ENCODE measurements at places on chromosomes 7 and 10. TPM values are rescaled to one million over a fixed set of nuclear protein-coding genes. Genes with fewer than 3 reads are reported as not detected.

Gene SFTPD
- total RNA-seq = 1.5 TPM

Gene CALML5
- total RNA-seq = not detected

- no peak overlapping the region for H3K4me3 ChIP-seq
- no peaks in the 10 kb centered on the region for H3K27me3 ChIP-seq
- no peak overlapping the region for H3K27ac ChIP-seq
- DNase-seq = no peak
- no peaks in the 10 kb centered on the region for H3K36me3 ChIP-seq
- no peaks in the 10 kb centered on the region for H3K4me1 ChIP-seq
These were observed 31.2 kb downstream of the LRRC4 start for GRCh38 chr7:128000048-128000447.

Gene PCGF6
- 4.6 TPM for total RNA-seq

Gene TMEM184A
- total RNA-seq = 15.2 TPM

GRCh38 chr10:5509236-5509635 lies 9.9 kb upstream of the CALML5 start:
- DNase-seq = peak; percentile 23
- no peaks in the 10 kb centered on the region for H3K36me3 ChIP-seq
- peaks cover 6% of the 10 kb centered on the region for H3K4me1 ChIP-seq
- no peak overlapping the region for H3K4me3 ChIP-seq

- H3K4me3 ChIP-seq = no peak overlapping the region
- no peak for DNase-seq
- no peak overlapping the region for H3K27ac ChIP-seq
- H3K36me3 ChIP-seq = no peaks in the 10 kb centered on the region
- no peaks in the 10 kb centered on the region for H3K4me1 ChIP-seq
These were observed 20.1 kb downstream of the LRRC20 start for GRCh38 chr10:70362328-70362727.

DNA sequence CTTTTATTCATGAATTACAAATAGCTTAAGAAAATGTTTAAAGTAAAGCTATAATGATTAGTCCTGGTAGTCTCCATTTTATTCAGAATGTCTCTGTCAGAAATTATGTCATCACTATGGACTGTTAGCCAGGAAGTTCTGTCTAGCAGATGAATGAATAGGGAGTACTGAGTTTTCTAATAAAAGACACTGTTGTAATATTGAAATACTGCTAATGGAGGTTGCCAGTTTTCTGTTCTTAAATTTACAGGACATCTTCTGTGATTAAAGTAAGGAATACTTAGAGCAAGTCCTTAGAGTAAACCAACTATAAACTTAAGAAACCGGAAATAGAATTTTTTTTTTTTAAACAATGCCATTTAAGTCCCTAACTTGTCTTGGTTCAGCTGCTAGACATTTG lies 309.8 kb downstream of the ADK start:
- H3K27ac ChIP-seq = no peak overlapping the region
- H3K27me3 ChIP-seq = no peaks in the 10 kb centered on the region
- no peak for DNase-seq
- H3K4me3 ChIP-seq = no peak overlapping the region
- H3K4me1 ChIP-seq = no peaks in the 10 kb centered on the region
- no peaks in the 10 kb centered on the region for H3K36me3 ChIP-seq

Gene SLC18A2
- 0.57 TPM for total RNA-seq

DNA sequence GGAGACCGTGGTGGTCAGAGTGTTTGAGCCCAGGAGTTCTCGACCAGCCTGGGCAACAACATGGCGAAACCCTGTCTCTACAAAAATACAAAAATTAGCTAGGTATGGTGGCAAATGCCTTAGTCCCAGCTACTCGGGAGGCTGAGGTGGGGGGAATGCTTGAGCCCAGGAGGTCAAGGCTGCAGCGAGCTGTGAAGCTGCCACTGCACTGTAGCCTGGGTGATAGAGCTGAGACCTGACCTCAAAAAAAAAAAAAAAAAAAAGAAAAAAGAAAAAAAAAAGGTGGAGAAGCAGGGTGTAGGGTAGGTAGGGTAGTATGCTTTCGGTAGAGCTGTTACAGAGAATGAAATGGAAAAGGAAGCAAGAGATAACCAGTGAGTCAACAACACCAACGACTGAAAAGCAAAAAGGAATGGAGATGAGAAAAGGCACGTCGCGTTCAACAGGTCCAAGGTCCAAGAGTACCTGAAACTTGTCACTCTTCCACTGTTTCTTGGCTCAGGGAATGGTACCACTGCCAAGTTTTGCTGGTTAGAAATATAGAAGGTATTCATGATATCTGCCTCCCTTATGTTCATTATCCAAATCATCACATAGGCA lies 4.3 kb upstream of the RSBN1L start:
- peaks cover 12% of the 10 kb centered on the region for H3K4me1 ChIP-seq
- H3K27me3 ChIP-seq = no peaks in the 10 kb centered on the region
- peak overlapping the region; percentile 38 for H3K27ac ChIP-seq
- no peak overlapping the region for H3K4me3 ChIP-seq
- H3K36me3 ChIP-seq = no peaks in the 10 kb centered on the region
- DNase-seq = no peak

DNA sequence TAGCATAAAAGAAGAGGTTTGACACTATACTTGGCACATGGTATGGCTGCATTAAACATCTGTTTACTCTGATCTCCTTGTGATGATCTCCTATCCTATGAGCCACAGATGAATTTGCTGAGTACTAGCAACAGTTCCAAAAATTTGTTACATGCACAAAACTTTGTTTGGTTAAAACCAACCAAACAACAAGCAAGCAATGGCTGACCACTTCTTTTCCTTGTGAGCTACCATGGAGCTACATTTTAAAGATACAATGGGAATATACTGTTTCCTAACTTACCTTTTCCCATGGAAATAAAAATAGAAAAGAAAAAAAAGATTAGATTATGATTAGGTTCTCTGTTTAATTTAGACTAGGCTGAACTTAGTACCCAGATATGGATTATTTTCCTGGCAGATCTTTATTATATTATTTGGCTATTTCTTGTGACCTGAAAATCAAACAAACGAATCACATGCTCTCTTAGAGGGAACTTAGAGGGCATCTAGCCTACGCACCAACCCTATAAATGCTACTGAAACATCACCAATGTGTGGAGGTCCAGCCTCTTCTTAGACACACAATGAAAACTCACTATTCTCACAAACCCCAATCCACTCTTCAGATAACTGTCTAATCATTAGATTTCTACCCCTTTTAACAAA lies 80.1 kb upstream of the FAM133B start:
- H3K4me1 ChIP-seq = peaks cover 9% of the 10 kb centered on the region
- H3K27ac ChIP-seq = no peak overlapping the region
- no peak overlapping the region for H3K4me3 ChIP-seq
- no peak for DNase-seq
- H3K36me3 ChIP-seq = no peaks in the 10 kb centered on the region

DNA sequence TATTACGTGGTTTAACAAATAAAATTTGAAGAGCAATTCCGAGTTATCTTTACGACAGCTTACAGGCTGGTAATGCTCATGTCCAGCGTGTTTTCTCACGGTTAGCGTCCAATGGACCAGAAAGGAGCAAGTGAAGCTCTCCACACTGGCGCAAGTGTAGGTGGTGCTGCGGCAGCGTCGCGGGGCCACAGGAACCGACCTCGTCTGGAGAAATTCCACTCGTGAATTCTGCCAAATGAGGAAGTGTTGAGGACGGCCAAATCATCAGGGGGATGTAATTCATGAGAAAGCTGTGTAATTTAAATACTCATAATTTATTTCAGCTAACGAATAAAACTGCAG lies 350 bp upstream of the ZNF37A start:
- peak overlapping the region; percentile 87 for H3K4me3 ChIP-seq
- DNase-seq = no peak
- H3K27ac ChIP-seq = peak overlapping the region; percentile 90
- no peaks in the 10 kb centered on the region for H3K27me3 ChIP-seq
- H3K4me1 ChIP-seq = peaks cover 3% of the 10 kb centered on the region

DNA sequence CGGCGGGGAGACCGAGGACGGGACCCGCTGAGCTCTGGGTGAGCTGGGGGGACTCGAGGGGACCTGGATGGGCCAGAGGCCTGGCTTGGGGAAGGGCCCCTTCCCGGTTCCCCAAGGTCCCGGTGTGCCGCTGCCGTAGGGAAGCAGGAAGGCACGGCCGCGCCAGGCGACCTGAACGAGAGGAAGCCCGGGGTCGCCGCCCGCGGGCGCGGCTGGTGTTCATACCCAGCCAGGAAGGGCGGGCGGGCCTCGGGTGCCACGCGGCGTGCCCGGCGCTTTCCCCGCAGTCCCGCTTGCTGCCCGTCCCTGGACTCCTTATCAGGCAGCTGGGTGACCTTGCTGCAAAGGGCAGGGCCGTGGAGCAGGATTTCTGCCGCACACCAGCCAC lies 38.0 kb downstream of the ZNF777 start:
- no peaks in the 10 kb centered on the region for H3K36me3 ChIP-seq
- H3K27me3 ChIP-seq = no peaks in the 10 kb centered on the region
- H3K27ac ChIP-seq = no peak overlapping the region
- H3K4me3 ChIP-seq = peak overlapping the region; percentile 6

Gene CTAGE15
- total RNA-seq = not detected

Gene OR2A14
- total RNA-seq = not detected

DNA sequence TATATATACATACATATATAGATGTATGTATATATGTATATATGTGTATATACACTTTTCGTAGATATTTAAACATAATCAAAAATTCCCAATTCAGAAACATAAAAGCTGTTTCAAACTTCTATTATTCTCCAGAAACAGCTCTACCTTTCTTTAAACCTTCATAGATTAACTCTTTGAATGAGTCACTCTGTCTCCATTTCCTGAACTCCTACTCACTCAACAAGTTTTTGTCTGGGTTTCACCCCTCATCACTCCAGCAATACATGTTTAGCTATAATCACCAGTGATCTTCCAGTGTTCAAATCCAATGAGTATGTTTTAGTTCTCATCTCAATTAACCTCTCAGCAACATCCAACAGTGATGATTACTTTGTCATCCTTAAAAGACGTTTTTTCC lies 9.6 kb downstream of the DGKB start:
- no peak for DNase-seq
- H3K4me1 ChIP-seq = no peaks in the 10 kb centered on the region
- H3K27ac ChIP-seq = no peak overlapping the region
- H3K36me3 ChIP-seq = no peaks in the 10 kb centered on the region
- no peak overlapping the region for H3K4me3 ChIP-seq

GRCh38 chr7:7772397-7772821 lies 54.0 kb upstream of the RPA3 start:
- no peaks in the 10 kb centered on the region for H3K27me3 ChIP-seq
- DNase-seq = no peak
- H3K36me3 ChIP-seq = no peaks in the 10 kb centered on the region
- H3K27ac ChIP-seq = no peak overlapping the region
- no peaks in the 10 kb centered on the region for H3K4me1 ChIP-seq

DNA sequence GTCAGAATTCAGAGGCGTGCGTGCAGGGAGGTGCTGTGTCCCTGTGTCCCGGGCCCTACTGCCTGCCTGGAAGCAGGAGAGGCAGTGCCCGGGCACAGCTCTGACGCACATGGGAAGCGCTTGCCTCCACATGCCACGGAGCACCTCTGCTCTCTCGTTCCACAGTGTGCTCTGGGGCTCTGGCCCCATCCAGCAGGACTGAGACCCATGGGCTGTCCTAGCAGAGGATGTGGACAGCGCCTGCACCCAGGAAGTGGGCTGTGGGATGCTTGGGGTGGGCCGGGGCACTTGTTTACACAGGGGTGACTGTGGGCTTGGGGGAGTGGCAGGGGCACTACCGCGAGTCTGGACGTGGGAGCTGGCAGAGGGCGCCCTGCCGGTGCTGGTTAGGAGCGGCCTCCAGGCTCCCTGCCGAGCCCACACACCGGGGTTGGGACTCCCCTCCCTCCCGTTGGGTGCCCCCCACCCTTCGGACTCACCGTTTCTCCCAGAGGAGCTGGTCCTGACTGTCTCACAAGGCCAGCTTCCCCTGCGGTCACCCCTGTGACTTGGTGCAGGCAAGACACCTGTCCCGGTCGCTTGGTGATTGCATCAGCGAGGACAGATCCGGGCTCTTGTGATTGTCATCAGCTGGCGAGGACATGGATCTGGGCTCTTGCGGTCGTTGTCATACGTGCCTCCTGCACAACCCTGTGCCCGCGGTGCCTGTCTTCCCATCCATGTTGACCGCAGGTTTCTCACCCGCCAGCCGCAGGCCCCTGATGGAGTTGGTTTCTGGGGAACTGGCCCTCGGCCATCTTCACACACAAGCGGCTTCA lies 83.1 kb downstream of the NKX6-2 start:
- no peak overlapping the region for H3K27ac ChIP-seq
- no peaks in the 10 kb centered on the region for H3K36me3 ChIP-seq
- H3K4me1 ChIP-seq = no peaks in the 10 kb centered on the region

DNA sequence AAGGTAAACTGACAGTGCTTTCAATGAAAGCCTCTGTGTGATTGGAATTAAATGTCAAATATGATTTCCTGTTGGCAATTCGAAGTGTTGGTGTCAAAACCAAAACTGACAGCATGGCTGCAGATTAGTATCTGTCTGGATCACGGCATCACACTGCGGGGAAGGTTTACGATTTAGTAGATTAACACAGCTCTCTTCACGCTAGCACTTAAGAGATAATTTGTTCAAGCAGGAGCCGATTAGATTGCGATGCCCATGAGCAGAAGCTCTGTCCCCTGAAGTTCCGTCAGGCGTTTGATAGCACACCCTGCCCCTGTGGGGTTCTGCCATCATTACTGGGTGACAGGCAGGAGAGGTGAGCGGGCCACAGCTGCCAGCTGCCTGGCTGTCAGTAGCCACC lies 279.5 kb upstream of the AUTS2 start:
- no peaks in the 10 kb centered on the region for H3K4me1 ChIP-seq
- no peaks in the 10 kb centered on the region for H3K36me3 ChIP-seq
- no peak for DNase-seq
- no peak overlapping the region for H3K27ac ChIP-seq
- no peaks in the 10 kb centered on the region for H3K27me3 ChIP-seq

DNA sequence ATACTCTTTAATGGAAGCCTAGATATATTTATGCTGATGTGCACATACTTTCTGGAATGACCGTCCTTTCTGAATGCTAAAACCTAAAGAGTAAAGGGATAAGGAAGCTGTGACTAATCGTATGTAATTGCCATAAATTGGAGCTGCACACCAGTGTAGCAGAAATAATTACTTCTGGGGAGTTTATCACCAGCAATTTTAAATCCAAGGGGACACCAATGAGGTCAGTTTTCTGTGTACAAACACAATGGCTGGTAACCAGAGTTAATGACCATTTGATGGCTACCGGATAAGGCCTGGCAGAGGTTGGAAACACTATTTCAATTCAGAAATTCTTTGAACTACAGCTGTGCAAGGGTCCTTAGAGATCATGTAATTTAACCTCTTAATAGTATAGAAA lies 670.1 kb downstream of the REEP3 start:
- H3K27ac ChIP-seq = no peak overlapping the region
- H3K36me3 ChIP-seq = no peaks in the 10 kb centered on the region
- no peaks in the 10 kb centered on the region for H3K4me1 ChIP-seq
- H3K27me3 ChIP-seq = no peaks in the 10 kb centered on the region
- no peak overlapping the region for H3K4me3 ChIP-seq

Gene CISD1
- 11.2 TPM for total RNA-seq
